Left cardiac atrium (tissue), 4 donors: ENCODE measurements at places on chromosomes 3 and 15. TPM values are rescaled to one million over a fixed set of nuclear protein-coding genes. Genes with fewer than 3 reads are reported as not detected.
A peak's percentile ranks its signal among the peaks of the same experiment; 100 is the strongest.

The TGM4 gene
- total RNA-seq: not detected

- no peak for DNase-seq
These were observed 56.0 kb upstream of the FAM3D start for GRCh38 chr3:58722561-58722960.

DNA sequence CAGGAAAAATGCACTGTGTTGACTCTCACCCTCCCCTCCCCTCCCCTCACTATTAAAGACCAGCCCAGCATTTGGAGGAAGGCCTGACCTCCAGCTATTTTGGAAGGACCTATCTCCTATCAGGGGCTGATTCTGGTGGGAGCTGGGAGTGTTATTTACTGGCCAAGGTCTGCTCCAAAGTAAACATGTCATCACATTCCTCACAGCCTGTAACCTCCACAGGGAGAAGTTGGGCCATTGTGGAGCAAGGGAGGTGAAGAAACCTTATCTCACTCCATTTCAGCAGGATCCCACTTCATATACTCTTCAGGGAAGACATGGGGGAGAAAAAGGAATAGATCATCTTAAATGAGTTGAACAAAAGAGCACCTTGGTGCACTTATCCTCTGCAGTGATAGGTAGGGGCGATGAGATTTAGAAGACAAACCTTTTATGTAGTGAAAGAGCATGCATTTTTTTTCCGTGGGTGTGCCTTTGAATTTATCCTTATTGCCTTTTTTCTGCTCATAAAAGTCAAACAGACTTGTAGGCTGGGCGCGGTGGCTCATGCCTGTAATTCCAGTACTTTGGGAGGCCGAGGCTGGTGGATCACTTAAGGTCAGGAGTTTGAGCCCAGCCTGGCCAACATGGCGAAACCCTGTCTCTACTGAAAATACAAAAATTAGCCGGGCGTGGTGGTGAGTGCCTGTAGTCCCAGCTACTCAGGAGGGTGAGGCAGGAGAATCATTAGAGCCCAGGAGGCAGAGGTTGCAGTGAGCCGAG is 15.6 kb upstream of the FLNB start:
- DNase-seq: no peak

- DNase-seq: no peak
These were observed 75.7 kb downstream of the GAP43 start for GRCh38 chr3:115698851-115699591.

DNA sequence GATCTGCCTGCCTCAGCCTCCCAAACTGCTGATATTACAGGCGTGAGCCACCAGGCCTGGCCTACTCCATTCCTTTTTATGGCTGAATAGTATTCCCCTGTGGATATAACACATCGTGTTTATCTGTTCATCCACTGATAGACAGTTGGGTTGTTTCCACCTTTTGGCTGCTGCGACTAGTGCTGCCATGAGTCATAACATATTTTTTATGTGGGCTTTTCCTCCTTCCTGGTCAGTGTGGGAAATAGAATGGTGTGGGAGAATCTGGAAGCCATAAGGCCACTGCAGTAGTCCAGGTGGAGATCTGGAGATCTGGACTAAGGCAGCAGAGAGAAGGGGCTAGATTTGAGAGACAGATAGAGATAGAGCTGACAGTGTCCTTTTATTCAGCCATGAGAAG is 16.2 kb downstream of the LCMT2 start:
- no peak for DNase-seq

DNA sequence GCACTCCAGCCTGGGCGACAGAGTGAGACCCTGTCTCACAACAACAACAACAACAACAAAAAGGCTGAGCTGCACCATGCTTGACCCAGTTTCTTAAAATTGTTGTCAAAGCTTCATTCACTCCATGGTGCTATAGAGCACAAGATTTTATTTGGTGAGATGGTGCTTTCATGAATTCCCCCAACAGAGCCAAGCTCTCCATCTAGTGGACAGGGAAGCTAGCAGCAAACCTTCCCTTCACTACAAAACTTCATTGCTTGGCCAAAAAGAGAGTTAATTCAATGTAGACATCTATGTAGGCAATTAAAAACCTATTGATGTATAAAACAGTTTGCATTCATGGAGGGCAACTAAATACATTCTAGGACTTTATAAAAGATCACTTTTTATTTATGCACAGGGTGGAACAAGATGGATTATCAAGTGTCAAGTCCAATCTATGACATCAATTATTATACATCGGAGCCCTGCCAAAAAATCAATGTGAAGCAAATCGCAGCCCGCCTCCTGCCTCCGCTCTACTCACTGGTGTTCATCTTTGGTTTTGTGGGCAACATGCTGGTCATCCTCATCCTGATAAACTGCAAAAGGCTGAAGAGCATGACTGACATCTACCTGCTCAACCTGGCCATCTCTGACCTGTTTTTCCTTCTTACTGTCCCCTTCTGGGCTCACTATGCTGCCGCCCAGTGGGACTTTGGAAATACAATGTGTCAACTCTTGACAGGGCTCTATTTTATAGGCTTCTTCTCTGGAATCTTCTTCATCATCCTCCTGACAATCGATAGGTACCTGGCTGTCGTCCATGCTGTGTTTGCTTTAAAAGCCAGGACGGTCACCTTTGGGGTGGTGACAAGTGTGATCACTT is 2.0 kb downstream of the CCR5 start:
- DNase-seq: no peak

DNA sequence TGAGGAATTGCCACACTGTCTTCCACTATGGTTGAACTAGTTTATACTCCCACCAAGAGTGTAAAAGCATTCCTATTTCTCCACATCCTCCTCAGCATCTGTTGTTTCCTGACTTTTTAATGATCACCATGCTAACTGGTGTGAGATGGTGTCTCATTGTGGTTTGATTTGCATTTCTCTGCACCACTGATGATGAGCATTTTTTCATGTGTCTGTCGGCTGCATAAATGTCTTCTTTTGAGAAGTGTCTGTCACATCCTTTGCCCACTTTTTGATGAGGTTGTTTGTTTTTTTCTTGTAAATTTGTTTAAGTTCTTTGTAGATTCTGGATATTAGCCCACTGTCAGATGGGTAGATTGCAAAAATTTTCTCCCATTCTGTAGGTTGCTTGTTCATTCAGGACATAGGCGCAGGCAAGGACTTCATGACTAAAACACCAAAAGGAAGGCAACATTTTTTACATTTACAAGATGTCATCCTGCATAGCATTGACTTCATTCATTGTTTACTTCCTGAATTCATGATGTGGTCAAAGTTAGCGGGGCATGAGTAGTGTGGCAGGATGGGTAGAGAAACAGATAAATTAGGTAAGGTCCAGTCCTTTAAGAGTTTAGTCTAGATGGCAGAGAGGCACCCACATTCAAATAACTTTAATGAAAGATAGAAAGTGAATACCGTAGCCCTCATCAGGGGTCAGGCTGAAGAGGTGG is 45.1 kb upstream of the LPP start:
- no peak for DNase-seq

DNA sequence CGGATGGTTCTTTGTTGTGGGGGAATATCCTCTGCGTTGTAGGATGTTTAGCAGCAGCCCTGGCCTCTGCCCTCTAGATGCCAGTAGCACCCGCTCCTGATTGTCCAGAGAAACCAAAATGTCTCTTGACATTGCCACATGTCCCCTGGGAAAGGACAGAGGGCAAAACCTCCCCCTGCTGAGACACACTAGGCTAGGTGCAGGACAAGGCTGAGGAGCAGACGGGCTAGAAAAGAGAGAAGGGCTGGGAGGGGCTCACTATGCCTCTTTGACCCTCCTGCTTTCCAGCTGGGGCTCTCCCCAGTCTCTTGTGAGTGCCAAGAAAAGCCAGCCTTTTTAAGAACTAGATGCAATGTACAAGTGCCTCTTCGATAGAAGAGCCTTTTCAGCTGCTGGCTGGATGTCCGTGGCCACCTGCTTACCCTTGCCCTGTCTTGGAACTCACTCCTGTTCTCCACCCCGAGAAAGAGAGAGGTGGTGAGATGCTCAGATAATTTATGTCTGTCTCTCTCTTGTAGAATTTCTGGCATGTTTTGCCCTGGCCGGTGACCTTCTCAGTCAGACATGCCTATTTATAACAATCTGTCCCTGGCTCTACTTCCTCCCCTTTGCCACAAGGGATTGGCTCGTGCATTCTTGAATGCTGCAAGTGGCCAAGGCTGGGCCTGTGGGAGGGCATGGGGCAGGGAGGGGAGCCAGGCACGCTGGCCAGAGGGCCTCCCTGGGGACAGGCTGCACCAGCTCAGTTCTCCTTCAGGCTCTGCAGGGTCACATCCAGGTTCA is 142.6 kb downstream of the RPLP1 start:
- DNase-seq: peak; percentile 64

GRCh38 chr3:10383850-10384248 is 62.9 kb upstream of the SEC13 start:
- DNase-seq: no peak
